Activated CD8-positive, alpha-beta memory T cell treated with anti-CD3 and anti-CD28 coated beads for 48 hours (primary cell): ENCODE measurements at places on chromosomes 12 and 14.

DNA sequence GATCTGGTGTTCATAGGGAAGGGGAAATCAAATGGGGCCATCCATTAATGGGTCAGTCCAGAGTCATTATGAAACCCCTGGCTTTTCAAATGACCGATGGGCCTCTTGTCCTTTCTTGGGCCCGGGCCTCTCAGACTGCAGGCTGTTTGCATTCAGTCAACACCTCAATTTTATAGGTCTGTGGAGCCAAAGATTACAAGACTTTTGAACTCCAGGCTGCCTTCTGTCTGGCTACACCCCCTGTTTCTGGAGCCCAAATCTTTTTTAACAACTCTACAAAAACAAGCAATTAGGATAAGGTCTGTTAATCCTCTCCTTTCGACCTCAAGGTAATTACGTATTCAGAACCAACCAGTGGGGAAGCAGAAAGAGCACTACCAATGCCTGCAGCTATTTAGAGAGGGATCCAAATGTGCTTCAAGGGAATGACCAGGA lies 35.6 kb downstream of the DUSP6 start:
- no peak for DNase-seq

- DNase-seq, result no peak
These were observed 1.6 kb downstream of the CMKLR1 start for GRCh38 chr12:108337235-108338223.

DNA sequence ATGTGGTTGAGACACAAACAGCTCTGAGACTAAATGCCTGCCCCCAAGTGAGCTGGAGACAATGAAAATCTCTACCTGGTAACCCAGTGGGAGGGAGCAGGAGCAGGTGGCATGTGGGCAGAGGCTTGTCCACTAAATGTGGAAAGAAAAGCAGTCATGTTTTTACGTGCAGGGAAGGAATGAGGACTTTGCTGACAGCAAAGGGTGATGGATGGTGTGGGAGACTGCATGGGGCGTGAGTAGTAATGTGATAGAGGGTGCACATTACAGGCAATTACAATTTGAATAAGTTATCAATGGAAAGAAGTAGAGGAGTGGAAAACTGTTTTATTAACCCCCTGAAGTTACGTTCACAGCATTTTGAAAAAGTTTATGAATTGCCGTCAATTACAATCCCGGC lies 176.6 kb downstream of the NRXN3 start:
- no peak for DNase-seq

DNA sequence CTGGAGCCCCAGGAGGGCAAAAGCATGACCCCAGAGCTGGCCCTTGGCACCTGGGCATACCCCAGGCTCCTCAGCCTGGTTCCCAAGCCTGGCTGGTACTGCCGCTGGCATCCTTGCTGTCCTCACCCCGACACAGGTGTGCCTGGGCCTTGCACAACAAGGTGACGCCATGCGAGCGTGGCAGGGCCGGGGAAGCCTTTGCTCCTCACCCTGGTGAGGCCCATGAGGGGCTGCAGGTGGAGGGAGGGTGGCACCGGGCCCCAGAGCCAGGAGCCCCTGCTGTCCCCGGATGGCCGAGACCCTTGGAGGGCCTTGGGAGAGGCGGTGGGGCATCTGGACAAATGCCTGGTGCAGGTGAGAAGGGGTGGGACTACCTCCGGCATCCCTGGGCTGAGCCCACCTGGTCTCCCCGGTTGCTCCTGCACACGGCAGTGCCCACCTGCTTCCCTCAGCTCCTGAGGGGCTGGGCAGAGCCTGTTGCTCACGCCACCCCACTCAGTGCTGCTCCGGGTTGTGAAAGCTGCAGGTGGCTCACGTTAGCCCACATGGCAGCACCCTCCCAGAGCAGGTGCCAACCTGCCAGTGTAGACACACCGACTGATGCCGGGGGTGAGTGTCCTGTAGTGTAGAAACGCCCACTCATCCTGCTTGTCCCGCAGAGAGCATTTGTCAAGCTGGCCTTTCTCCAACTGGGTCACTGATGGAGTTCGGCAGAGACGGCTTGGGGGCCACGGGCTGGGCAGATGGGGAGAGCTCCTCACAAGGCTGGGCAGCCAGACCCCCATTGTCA lies 24.6 kb upstream of the KIF26A start:
- no peak for DNase-seq
